ENCODE measurements at places on chromosomes 6 and 20.

DNA sequence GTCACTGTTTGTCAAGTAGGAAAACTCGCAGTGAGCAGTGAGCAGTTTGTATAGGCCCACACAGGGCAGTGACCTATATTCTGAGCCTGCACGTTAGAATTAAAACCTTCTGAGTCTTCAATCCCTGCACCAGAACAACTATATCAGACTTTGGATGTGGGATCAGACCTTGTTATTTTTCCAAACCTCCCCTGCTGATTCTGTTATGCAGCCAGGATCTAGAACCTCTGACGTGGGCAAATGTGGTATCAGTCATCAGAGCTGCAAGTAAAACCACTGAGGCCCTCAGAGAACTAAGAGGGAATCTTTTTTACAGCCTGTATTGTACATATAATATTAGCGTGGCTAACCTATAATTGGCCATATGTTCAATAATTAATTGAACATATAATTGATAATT, 32.0 kb upstream of the AKAP7 start:
- no peaks in the 10 kb centered on the region for H3K4me1 ChIP-seq
- H3K4me3 ChIP-seq = no peak overlapping the region
- DNase-seq = no peak
- H3K27ac ChIP-seq = no peak overlapping the region

DNA sequence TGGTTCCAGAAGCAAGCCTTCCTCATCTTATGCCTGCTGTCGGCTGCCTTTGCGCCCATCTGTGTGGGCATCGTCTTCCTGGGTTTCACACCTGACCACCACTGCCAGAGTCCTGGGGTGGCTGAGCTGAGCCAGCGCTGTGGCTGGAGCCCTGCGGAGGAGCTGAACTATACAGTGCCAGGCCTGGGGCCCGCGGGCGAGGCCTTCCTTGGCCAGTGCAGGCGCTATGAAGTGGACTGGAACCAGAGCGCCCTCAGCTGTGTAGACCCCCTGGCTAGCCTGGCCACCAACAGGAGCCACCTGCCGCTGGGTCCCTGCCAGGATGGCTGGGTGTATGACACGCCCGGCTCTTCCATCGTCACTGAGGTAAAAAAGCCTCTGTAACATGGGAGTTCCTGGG, 366 bp downstream of the SLC22A1 start:
- peaks cover 15% of the 10 kb centered on the region for H3K36me3 ChIP-seq
- H3K27me3 ChIP-seq = no peaks in the 10 kb centered on the region
- DNase-seq = no peak
- no peaks in the 10 kb centered on the region for H3K4me1 ChIP-seq
- no peak overlapping the region for H3K27ac ChIP-seq
- no peak overlapping the region for H3K4me3 ChIP-seq

GRCh38 chr20:57662456-57663240, 42.4 kb upstream of the ZBP1 start:
- DNase-seq = no peak
- no peak overlapping the region for H3K4me3 ChIP-seq
- peaks cover 3% of the 10 kb centered on the region for H3K4me1 ChIP-seq
- no peaks in the 10 kb centered on the region for H3K27me3 ChIP-seq
- H3K27ac ChIP-seq = no peak overlapping the region
- no peaks in the 10 kb centered on the region for H3K36me3 ChIP-seq

- H3K4me1 ChIP-seq = peaks cover 8% of the 10 kb centered on the region
- H3K4me3 ChIP-seq = peak overlapping the region; percentile 50
- no peak overlapping the region for H3K27ac ChIP-seq
- DNase-seq = no peak
- peaks cover 16% of the 10 kb centered on the region for H3K27me3 ChIP-seq
Observed at GRCh38 chr6:43269273-43270007, 26.2 kb downstream of the TTBK1 start.

DNA sequence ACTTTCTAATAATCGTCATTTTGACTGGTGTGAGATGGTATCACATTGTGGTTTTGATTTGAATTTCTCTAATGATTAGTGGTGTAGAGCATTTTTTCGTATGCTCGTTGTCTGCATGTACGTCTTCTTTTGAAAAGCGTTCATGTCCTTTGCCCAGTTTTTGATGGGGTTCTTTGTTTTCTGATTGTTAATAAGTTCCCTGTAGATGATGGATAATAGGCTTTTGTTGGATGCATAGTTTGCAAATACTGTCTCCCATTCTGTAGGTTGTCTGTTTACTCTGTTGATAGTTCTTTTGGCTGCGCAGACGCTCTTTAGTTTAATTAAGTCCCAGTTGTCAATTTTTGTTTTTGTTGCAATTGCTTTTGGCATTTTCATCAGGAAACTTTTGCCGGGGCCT, 32.3 kb upstream of the XRN2 start:
- no peaks in the 10 kb centered on the region for H3K36me3 ChIP-seq
- no peak overlapping the region for H3K4me3 ChIP-seq
- no peak for DNase-seq
- H3K27me3 ChIP-seq = no peaks in the 10 kb centered on the region
- no peak overlapping the region for H3K27ac ChIP-seq
